ENCODE measurements at places on chromosomes 1 and 21. TPM values are rescaled to one million over a fixed set of nuclear protein-coding genes. Genes with fewer than 3 reads are reported as not detected.

NUDT4B gene
- total RNA-seq, result not detected

FAM89A gene
- total RNA-seq, result 24.0 TPM

SUSD4 gene
- total RNA-seq, result not detected

OR2L8 gene
- not detected for total RNA-seq

MYBPH gene
- not detected for total RNA-seq

OR2T35 gene
- not detected for total RNA-seq

NLRP3 gene
- total RNA-seq, result 0.24 TPM

ASTN1 gene
- total RNA-seq, result not detected

SH3D21 gene
- total RNA-seq, result 5.1 TPM

LDLRAD1 gene
- total RNA-seq, result not detected

LCE1C gene
- total RNA-seq, result not detected
